ENCODE measurements at places on chromosomes 16 and 17.

- no peak for DNase-seq
Observed at GRCh38 chr17:43337684-43338428, 60.9 kb upstream of the ARL4D start.

DNA sequence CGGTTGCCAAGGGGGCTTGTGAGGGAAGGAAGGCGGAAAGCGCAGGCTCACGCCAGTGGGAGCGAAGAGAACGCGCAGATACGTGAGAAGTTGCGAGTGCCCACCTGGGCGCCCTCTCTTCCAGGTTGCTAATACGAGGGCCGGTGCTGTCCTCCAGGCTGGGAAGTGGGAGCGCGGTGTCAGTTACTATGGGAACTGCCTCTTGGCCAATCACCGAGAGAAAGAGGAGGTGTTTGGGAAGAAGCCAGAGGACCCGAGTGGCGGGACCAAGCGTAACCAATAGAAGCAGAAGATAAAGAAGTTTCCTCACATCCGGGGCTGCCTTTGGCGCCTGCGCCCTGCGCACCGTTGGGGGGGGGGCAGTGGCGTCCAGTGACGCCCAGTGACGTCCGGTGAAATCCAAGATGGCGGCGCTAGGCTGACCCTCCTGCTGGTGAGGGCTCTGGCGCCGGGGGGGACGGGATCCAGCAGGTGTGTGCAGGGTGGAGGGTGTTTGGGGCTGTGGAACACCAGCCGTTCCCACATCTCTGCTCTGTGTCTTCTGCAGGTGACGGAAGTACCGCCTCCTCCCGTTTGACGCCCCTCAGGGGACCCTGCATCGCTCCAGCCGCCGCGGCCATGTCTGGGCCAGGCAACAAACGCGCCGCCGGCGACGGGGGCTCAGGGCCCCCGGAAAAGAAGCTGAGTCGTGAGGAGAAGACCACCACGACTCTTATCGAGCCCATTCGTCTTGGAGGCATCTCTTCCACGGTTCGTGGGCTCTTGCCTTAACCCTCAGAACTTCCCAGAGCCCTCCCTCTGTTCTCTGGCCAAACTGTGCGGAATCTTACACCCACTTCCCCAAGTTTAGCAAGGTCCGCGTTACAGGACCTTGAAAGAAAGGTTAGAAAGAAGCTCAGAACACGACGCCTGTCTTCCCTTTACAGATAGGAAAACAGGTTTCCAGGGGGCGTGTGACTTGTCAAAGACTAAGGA, at the start of the genes CFAP119 and RNF40:
Gene CFAP119, minus strand, starts transcription at position 135 of the 975 bp plus-strand sequence. CDS start 314 bp downstream, outside the sequence.
Gene RNF40, plus strand, starts transcription at position 395 of the 975 bp plus-strand sequence. Its CDS starts 224 bp downstream, at position 619.
- peak; percentile 77 for DNase-seq

DNA sequence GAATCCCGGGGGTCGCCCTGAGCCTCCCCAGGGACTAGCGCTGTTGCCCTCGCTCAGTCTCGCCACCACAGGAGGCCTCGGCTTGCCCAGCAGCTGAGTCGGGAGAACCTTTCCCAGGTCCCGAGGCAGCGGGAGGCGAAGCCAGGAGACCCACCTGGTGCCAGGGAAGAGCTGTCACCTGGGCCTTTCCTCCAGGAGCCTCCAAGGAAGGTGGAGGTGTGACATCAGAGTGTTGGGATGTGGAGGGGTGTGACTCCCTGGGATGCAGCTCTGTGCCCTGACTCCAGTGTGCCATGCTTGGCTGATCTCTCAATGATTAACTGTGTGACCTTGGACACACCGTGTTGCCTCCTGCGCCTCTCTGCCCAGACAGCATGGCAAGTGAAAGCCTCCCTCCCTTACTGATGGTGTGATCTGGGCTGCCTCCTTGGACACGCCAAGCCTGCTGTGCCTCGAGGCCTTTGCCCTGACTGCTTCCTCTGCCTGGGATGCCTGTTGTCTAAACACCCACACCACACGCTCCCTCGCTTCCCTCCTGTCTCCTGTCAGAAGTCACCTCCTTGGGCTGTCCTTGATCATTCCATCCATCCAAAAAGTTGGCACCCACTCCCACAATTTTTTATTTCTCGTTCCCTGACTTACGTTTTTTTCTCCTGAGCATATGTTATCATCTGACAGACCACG, 88.0 kb downstream of the CMIP start:
- no peak for DNase-seq

- DNase-seq = peak; percentile 51
Observed at GRCh38 chr17:8785547-8786413, 13.4 kb downstream of the MFSD6L start.

- DNase-seq = no peak
Observed at GRCh38 chr17:29150161-29150560, 30.0 kb downstream of the MYO18A start.

DNA sequence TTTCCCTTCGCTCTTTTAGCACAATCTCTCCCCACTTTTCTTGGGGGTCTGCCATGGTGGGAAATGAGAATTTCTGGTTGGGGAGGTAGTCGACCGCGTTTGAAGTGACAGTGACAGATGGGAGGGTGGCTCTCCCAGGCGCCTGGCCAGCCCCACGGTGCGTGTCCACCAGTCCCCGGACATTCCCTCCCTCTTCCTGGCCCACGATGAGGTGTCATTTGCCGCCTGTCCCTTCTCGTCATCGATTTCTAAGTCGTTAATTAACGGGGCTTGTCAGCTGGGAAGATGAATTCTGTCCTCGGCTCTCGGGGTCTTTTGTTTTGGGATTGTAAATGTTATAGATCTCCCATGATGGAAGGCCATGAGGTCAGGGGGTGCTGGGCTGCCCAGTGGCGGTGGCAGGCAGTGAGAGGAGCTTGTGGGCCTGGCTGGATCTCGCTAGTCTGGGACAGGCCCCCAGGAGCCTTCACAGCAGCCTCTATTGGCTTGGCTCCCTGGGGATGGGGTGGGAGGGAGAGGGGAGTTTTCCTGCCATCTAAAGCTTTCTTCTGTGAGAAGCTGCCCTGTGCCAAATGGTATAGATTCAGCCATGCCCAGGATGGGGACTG, 164.2 kb downstream of the MRM1 start:
- no peak for DNase-seq

DNA sequence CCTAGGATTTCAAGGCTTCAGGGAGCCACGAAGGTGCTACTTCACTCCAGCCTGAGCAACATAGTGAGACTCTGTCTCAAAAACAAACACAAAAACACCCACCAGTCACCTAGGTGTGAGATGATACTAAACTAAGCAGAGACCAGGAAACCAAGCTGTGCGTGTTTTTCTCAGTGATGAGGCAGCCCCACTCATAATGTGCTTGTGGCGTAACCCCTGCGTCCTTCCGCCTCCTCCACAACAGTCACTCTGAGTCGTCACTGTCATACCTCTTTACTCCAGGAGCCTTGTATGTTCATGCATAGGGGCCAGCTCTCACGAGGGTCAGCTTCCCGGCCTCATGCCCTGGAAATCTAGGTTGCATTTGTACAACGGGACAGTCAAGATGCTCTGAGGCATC, 31.1 kb upstream of the SLC47A1 start:
- no peak for DNase-seq

DNA sequence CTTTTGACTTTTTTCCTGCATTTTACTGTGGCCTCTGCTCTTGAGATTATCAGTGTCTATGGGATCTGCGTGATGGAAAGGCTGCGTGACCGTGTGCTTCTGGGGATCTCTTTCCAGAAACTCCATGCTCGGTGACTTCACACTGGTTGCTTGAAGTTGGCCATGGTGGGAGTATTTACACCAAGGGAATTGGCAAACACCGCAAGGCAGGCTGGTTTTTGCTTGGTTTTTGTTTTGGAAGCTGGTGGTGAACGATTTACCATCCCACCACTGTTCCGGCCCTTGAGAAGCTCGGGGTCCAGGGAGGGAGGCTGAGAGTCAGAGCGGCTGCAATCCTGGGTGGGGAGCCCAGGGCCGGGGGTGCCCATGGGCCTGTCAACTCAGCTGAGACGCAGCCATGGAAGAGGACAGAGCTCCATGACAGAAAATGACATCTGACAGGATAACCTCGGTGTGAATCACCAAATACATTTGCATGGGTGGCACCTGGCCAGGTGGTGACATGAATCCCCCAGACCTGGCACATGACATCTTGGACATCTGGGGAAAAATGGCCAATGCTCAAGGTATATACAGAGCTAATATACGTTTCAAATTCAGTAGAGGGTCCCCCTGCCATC, 11.1 kb downstream of the CRISPLD2 start:
- no peak for DNase-seq

GRCh38 chr17:17547210-17547764, 44.2 kb downstream of the PEMT start:
- no peak for DNase-seq

- no peak for DNase-seq
Observed at GRCh38 chr17:79339321-79339720, 264.7 kb downstream of the ENGASE start.

DNA sequence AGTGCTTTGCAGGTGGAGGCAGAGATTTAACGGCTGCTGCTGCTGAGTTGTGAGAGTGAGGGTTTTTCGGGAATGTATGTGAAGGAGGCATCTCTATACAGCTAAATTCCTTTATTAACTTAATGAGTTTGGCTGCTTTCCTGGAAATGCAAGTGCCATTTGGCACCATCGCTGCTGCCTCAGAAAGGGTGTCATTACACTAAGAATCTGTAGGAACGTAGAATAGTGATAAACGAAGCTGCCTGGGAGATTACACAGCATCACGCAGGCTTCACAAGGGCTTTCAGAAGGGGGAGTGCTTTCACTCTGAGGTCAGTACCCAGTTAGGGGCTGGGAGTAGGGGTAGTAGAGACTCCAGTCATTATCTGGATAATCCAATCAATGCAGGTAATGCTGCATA, 14.1 kb upstream of the NLRP1 start:
- DNase-seq = no peak

GRCh38 chr16:51181503-51181811, 30.4 kb upstream of the SALL1 start:
- DNase-seq = no peak

- DNase-seq = peak; percentile 44
Observed at GRCh38 chr17:38605841-38606645, at the start of gene SRCIN1. SRCIN1 (minus strand) TSS chr17:38605952; CDS start chr17:38605705, 247 bp downstream.

DNA sequence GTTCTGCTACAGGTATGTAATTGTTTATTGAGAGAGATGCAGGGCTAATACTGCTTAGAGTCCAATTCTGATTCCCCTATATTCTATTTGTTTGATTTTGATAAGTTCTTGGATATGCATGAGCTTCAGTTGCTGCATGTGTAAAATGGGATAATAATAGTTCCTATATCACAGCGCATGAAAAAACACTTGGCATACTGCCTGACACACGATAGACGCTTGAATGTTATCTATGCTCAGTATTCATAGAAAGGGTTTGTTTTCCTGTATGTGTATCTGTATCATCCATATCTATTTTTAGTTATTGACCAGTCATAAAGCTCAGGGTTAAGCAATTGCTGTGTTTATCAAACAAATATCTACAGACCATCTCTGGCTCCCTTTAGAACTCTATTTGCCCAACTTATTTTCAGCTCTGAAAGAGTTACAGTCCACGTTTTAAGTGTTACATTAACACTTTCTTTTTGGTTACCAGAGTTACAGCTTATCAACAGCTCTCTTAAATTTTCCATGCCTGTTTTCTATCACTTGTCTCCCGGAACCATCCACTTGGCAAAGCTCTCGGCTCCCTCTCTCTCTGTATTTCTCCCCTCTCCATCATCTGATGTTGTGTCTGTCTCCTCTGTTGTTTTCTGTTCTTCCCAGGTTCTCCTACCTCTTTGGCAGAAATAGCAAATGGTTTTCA, 334.8 kb downstream of the CBLN1 start:
- DNase-seq = no peak

DNA sequence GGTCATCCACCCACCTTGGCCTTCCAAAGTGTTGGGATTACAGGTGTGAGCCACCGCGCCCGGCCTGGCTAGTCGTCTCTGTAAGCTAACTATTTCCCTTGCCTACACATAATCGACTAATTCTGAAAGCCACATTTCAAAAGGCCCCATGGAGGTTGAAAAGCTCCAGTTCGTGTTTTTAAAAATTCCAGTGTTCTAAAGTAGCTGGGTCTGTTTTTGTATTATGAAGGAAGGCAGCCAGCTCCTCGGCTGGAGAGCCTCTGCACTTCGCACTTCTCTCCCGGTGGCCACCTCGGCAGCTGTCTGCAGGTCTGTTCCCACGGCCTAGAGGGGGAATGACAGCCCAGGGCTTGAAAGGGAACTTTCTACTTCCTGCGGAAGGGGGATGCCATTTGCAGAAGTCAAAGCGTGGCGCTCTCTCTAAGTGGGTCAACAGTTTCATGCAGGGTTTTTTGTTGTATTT, 16.9 kb downstream of the HASPIN start:
- no peak for DNase-seq

- DNase-seq = no peak
Observed at GRCh38 chr17:76948726-76949342, 80.6 kb downstream of the MGAT5B start.

DNA sequence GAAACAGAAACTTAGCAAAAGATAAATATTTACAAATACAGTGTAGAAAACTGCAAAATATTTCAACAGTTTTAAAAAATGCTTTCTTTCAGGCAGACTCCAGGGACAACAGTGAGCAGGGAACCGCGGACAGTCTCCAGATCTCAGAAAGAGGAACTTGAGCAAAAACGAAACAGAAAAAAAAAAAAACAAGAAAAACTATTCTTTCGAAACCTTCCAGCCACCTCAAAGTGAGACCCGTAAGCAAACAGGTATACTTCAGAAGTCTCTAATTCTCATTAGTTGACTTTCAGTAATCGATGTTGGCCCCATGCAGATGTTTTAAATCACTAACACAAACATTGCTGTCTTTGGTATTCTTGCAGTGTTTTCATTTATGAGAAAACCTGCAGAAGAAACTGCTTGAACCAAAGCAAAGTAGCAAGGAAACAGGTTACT, 15.7 kb upstream of the CCL1 start:
- DNase-seq = no peak

DNA sequence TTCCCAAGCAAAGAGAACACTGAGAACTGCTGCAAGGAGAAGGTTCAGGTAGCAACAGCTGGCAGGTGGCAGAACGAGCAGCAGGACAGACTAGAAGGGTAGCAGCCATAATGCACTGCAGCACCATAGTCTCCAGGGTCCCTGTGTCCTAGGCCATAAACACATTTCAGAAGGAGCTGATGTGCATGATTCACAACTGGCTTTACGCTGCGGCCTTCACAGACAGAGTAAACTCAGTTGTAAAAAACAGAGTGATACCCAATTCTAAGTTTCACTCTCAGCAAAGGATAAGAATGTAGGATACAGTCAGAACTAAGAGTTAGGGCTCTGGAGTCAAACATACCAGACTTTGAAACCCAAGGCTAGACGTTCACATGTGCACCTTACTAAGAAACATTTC, 24.4 kb downstream of the ARHGAP17 start:
- no peak for DNase-seq

DNA sequence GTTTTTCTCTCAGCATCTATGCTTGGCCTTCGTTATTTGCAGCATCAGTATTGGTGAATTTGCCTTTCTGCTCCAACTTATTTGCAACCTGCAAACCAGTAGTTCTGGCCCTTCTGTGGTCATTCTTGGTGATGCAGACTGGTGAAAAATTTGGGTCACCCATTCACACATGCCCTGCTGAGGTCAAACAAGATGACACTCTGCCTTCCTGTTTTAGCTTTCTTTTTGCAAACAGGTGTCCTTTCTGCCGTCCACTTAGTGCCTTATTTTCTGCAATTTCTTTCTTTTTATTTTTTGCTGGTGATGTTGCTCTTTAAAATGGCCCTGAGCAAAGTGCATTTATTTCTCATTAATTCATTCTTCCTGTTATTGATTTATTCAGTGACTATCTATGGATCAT, 31.3 kb downstream of the PLCG2 start:
- DNase-seq = no peak

All from activated CD4-positive, alpha-beta T cell treated with anti-CD3 and anti-CD28 coated beads, Interleukin-2, amount 50 U/mL, for 4 hours (primary cell).